ENCODE measurements at places on chromosomes 13 and 19.

GRCh38 chr13:64912141-64912540 lies 2318.0 kb downstream of the PCDH9 start:
- no peak for DNase-seq

GRCh38 chr13:102901056-102901455 lies 55.2 kb downstream of the ERCC5 start:
- DNase-seq = no peak

DNA sequence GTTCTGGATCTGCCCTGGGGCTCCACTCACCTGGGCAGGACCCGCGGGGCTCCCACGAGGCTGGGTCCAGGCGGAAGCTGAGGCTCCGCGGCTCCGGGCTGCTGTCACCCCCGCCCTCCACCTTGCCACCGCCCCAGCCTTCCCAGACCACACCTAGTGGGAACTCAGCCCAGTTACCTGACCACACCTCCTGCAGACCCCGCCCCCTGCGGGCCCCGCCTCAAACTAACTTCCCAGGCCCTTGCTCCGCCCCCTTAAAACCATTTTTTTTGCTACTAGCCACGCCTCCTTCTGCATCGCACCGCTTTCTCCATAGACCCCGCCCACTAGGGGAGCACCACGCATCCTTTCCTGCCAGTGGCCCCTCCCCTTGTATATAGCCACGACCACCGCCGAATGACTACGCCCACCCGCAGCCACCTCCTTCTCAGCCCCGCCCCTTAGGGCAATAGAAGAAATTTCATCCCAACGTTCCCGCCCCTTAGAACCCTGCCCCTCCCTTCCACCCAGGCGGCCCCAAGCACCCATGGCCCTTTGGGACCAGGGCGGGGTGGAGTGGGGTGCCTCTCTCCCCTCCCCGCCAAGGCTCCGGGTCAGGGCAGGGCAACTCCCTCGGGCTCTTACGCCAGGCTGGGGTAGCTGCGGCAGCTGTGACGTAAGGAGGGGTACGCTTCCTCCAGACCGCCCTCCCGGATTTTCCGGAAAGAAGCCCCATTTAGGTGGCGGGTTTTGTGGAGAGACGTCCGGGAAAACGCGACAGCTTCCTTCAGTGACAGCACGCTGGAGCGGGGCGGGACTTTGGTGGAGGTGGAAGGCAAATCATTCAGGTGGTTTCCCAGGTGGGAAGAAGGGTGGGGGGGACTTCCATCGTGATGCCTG lies at the start of gene SH2D3A:
Gene SH2D3A (minus strand): TSS at position 79 of the 879 bp plus-strand sequence. CDS start 3,687 bp downstream, outside the sequence.
- peak; percentile 97 for DNase-seq

DNA sequence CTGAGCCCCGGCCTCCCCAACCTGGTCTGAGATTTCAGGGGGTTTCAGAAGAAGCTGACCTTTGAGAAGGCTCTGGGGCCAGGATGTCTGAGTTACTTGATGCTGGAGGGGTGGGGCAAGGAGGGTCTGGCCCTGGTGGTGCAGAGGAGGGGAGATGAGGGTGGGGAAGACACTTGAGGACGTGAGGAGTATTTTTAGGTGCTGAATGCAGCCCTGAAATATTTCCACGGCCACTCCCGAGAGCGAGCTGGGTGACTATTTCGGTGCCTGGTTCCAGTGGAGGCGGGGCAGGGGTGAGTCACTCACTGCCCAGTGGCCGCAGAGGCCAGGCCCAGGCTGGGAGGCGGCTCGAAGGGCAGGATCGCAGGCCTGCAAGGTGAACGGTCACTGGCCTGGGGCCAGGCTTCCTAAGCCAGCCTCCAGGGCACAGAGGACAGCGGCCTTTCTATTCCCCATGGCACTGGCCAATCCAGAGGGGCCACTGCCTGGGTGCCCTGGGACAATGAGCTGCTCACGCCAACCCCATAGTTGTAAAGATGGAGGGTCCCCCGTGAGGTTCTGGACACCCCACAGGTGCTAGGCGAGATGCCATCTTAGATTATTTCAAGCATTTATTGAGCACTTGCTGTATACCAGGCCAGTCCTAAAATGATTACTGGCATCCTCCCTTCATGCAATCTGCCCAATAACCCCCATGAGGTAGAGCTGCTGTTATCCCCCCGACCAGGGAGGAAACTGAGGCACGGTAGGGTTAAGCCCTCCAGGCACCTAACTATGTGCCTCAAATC lies 19.7 kb upstream of the JUND start:
- no peak for DNase-seq

DNA sequence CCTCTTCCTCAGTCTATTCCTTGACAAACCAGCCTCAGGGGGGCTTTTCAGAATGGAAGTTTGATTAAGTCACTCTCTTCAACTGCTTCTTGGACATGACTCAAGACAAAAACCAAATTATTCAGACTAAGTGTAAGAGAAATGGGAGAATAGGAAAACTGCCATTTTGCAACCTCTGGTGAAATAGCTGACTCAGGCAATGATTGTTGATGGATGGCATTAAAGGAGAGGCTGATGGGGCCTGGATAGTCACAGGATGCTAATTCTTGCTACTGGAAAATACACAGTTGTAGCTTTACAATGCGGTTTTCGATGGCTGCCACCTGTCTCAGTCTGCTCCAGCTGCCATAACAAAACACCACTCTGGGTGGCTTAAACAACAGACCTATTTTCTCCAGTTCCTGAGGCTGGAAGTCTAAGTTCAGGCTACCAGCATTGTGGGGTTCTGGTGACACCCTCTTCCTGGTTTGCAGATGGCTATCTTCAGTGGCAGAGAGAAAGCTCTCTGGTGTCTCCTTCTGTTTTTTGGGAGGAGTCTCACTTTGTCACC lies 6.1 kb downstream of the NOSIP start:
- no peak for DNase-seq

DNA sequence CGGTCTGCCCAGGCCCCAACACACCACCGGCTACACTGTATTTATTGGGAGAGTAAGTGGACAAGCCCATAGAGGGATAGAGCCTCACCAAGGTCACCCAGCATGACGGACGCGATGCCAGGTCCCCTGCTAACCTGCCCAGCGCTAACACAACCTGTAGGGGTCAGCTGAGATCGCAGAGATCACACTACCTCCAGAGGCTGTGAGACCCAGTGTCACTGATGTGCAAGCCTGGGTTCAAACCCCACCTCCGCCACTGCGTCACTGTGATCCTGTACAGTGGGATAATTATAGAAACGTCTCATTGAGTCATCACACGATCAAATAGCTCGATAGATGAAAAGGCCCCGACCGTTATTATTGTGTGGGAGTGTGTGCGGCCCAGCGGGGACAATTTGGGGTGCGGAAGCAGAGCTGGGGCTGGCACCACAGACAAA lies 10.6 kb upstream of the TLE2 start:
- DNase-seq = no peak

- peak; percentile 43 for DNase-seq
These were observed 25.1 kb downstream of the TMPRSS9 start for GRCh38 chr19:2385053-2385721.

- no peak for DNase-seq
These were observed 29.1 kb downstream of the NUP58 start for GRCh38 chr13:25330541-25330940.

DNA sequence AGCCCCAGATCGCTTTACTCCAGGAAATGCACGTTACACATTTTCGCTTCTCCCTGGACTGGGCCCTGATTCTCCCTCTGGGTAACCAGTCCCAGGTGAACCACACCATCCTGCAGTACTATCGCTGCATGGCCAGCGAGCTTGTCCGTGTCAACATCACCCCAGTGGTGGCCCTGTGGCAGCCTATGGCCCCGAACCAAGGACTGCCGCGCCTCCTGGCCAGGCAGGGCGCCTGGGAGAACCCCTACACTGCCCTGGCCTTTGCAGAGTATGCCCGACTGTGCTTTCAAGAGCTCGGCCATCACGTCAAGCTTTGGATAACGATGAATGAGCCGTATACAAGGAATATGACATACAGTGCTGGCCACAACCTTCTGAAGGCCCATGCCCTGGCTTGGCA lies 44.6 kb downstream of the KL start:
- no peak for DNase-seq

- DNase-seq = no peak
These were observed 37.4 kb downstream of the GNG7 start for GRCh38 chr19:2665103-2665502.

DNA sequence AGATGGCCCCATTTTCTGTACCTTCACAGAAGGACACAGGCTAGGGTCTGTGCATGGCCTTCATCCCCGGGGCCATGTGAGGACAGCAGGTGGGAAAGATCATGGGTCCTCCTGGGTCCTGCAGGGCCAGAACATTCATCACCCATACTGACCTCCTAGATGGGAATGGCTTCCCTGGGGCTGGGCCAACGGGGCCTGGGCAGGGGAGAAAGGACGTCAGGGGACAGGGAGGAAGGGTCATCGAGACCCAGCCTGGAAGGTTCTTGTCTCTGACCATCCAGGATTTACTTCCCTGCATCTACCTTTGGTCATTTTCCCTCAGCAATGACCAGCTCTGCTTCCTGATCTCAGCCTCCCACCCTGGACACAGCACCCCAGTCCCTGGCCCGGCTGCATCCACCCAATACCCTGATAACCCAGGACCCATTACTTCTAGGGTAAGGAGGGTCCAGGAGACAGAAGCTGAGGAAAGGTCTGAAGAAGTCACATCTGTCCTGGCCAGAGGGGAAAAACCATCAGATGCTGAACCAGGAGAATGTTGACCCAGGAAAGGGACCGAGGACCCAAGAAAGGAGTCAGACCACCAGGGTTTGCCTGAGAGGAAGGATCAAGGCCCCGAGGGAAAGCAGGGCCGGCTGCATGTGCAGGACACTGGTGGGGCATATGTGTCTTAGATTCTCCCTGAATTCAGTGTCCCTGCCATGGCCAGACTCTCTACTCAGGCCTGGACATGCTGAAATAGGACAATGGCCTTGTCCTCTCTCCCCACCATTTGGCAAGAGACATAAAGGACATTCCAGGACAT lies 7.0 kb upstream of the CEACAM7 start:
- no peak for DNase-seq

DNA sequence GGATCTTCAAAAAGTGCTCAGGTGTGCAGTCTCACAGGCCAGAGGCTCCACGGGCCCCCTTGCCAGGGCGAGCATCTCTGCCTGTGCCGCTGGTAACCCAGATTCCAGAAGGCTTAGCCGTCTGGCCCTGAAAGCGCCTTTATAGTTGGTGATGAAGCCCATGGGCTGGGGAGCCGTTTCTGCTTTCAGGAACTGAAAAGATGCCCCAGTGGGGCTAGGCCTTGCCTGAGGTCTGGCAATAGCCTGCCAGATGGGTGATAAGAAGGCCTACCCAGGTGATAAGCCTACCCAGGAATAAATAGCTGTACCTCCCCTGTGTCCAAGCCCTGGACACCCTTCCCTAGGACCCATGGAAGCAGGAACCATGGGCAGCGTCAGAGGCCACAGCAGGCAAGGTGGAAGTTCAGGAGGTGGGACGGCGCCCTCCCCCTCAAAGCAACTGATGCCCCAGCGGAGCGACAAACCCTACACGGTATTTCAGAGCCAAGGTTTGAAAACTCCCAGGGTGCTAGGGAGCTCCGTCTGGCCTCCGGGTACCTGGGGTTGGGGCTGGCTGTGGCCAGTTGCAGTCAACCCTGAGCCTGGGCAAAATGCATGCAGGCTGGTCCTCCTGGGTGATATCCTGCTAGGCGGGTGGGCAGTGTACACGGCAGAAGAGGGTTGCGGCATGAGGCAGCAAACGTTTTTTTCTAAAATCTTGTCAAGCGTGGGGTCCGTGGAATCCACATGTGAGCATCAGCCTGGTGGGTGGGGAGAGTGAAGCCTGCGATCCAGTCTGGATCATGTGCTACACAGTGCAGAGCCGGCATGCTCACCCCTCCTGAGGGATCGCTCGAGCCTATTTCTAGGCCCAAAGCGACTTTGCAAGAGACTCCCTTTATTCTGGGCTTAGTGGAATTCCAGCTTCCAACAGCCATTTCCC lies 45.3 kb downstream of the ACTN4 start:
- DNase-seq = no peak

DNA sequence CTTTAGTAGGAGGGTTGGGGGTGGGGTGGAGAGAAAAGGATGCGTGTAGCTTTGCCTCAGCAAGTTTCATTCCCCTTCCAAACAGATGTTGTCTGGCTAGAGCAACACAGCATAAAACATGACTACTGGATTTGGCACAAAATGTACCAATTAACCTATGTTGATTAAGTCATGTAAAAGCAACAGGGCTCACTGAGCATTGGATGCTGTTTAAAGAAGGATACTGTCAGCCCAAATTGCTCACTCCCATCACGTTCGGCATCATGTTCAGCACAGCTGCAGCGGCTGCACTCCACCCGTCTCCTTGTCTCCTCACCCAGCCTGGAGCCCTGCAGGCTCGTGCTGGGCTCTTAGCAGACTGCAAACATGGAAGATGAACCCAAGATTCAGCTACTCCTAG lies 77.5 kb downstream of the DLEU7 start:
- no peak for DNase-seq

- DNase-seq = no peak
These were observed 15.7 kb upstream of the SCEL start for GRCh38 chr13:77519808-77520207.

- no peak for DNase-seq
These were observed 27.3 kb downstream of the ALOX5AP start for GRCh38 chr13:30762643-30763042.

DNA sequence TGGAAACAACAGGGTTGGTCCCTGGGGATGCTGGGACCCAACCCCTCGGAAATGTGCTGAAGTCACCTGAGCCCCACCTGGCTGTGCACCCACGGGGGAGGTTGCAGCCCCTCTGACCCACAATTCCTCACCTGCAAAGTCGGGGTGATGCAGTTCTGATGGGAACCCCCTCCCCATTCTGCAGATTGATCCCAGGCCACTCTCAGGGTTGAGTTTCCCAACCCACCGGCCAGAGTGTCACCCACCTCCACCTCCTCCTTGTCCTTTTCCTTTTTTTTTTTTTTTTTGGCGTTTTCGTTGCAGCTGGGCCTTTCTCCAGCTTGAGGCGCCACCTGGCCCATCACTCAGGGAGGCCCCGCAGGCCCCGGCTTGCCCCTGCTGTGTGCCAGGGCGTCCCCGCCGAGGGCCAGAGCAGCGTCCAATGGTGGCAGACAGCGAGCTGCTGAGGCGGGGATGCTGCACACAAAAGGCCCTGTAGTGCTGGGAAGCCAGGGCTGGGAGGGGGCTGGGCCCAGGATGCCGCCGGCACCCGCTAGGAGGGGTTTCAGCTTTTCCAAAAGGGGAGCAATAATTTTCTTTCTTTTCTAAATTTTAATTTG lies 4.6 kb downstream of the PIK3R2 start:
- DNase-seq = peak; percentile 81

DNA sequence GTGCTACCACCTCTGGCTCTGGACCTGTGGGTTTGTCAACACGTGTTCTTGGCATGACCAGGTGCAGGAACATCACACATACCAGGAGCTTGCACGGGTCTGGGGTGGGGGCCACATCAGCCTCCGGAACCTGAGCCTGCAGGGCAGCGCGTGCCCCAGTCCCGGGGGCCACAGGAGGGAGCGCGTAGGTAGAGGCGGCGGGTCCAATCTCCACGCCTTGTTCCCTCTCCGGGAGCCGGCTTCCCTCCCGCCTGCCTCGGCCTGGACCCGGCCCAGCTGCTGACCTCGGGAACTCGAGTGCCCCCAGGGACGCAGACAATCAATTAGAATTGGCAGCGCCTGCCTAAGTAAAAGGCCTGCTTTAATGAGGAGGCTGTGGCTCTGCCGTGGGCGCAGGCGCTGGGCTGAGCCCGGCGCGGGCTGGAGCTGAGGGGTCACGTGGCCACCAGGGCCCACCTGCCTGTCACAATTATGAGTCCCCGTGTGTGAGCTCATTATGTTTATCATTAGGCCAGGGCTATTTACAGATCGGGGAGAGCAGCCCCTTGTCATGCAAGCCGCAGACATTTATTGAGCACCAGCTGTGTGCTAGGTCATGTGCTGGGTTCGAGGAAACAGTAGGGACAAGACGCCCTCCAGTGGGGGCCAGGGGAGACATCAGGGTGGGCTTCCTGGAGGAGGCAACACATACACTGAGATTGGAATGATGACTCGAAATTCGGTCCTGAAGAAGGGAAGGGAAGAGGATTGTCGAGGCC lies 32.2 kb upstream of the TNFAIP8L1 start:
- DNase-seq = peak; percentile 92
